Peyer's patch (tissue), 4 donors: ENCODE measurements at places on chromosomes 3 and 15. TPM values are rescaled to one million over a fixed set of nuclear protein-coding genes. Genes with fewer than 3 reads are reported as not detected.

DNA sequence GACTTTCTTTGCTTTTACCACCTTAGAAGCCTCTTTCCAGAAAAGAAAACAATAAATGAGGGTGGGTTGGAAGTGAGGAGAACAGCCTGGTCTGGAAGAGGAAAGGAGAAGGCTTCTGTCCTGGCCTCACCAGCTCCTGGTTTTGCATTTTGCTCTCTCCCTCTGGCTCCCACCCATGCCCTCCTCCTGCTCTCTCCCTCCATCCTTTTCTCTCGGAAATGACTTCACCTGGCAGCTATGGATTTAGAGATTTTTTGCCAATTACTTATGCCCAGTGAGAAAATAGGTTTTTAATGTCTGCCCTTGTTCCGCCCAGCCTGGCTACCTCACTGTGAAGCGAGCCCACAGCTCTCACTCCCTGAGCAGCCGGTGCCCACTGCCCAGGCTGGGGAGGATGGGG is 77.9 kb upstream of the NTRK3 start:
- no peak for DNase-seq
- H3K4me3 ChIP-seq, result no peak overlapping the region
- H3K27me3 ChIP-seq, result no peaks in the 10 kb centered on the region
- H3K36me3 ChIP-seq, result no peaks in the 10 kb centered on the region
- no peak overlapping the region for H3K27ac ChIP-seq
- H3K4me1 ChIP-seq, result no peaks in the 10 kb centered on the region

- no peak overlapping the region for H3K27ac ChIP-seq
- no peak overlapping the region for H3K4me3 ChIP-seq
- no peaks in the 10 kb centered on the region for H3K27me3 ChIP-seq
Measured at GRCh38 chr15:85603703-85604102, 191.0 kb downstream of the KLHL25 start.

GRCh38 chr3:42665050-42665878 is 11.8 kb downstream of the ZBTB47 start:
- H3K4me3 ChIP-seq, result no peak overlapping the region
- no peak for DNase-seq
- no peak overlapping the region for H3K27ac ChIP-seq
- no peaks in the 10 kb centered on the region for H3K36me3 ChIP-seq
- H3K4me1 ChIP-seq, result no peaks in the 10 kb centered on the region

DNA sequence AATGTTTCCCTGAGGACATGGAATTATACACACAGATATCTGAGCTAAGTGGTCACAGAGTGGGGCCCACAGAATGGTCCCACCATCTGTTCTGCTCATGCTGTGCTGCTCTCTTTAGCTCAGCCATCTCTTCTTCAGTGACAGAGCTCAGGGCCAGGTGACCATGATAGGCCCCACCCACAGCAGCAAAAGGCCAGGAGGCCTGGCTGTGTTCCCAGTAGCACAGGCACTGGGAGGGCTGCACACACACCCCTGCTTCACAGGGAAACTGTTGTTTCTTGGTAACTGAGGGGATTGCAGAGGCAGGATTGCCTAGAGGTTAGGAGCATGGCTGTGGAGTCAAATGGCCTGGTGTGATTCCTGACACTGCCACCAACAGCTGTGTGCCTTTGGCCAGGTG is 4.8 kb upstream of the FBXW12 start:
- no peaks in the 10 kb centered on the region for H3K36me3 ChIP-seq
- no peaks in the 10 kb centered on the region for H3K27me3 ChIP-seq
- DNase-seq, result no peak
- H3K4me1 ChIP-seq, result no peaks in the 10 kb centered on the region
- H3K4me3 ChIP-seq, result no peak overlapping the region

DNA sequence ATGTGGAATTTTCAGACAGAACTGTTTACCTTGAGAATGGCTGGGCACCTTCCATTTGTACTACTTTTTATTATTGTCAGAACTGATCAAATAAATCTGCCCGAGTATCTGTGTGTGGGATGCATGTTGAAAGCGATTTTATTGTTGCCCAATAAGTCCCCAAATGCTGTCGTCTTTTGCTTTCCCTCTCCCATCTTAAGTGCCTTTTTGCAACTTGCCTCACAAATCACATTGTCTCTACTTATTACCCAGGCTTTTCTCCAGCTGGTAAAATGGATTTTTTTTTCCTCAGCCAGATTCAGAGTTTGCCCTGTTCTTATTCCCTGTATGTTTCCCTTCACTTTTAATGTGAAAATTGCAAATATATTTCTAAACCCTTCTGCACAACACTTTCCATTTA is 163.1 kb downstream of the CNTN4 start:
- no peaks in the 10 kb centered on the region for H3K36me3 ChIP-seq
- no peak overlapping the region for H3K27ac ChIP-seq
- no peaks in the 10 kb centered on the region for H3K4me1 ChIP-seq
- DNase-seq, result no peak

DNA sequence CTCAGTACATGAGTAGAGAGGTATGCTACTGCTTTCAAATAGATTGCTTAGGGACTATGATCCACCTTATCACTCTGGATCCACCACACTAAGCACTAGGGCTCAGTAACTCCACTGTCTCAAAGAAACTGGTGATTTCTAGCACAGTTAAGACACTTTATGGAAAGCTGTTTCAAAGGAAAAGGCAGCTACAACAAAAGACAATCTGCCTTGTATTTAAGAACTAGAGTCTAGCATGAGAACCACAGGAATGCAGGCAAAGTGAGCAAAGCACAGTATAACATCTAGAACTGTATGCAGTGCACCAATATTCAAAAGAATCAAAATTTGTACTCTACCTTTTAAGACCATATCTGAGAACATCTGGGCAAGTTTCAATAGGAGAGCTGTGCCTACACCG is 17.9 kb downstream of the TFRC start:
- H3K27me3 ChIP-seq, result no peaks in the 10 kb centered on the region
- H3K4me1 ChIP-seq, result no peaks in the 10 kb centered on the region
- no peak overlapping the region for H3K27ac ChIP-seq
- no peak for DNase-seq
- peaks cover 6% of the 10 kb centered on the region for H3K36me3 ChIP-seq
- H3K4me3 ChIP-seq, result no peak overlapping the region

- H3K4me3 ChIP-seq, result no peak overlapping the region
- H3K4me1 ChIP-seq, result no peaks in the 10 kb centered on the region
- H3K36me3 ChIP-seq, result no peaks in the 10 kb centered on the region
- H3K27ac ChIP-seq, result no peak overlapping the region
- H3K27me3 ChIP-seq, result no peaks in the 10 kb centered on the region
- DNase-seq, result no peak
Measured at GRCh38 chr15:93302080-93302765, 213.2 kb upstream of the RGMA start.

DNA sequence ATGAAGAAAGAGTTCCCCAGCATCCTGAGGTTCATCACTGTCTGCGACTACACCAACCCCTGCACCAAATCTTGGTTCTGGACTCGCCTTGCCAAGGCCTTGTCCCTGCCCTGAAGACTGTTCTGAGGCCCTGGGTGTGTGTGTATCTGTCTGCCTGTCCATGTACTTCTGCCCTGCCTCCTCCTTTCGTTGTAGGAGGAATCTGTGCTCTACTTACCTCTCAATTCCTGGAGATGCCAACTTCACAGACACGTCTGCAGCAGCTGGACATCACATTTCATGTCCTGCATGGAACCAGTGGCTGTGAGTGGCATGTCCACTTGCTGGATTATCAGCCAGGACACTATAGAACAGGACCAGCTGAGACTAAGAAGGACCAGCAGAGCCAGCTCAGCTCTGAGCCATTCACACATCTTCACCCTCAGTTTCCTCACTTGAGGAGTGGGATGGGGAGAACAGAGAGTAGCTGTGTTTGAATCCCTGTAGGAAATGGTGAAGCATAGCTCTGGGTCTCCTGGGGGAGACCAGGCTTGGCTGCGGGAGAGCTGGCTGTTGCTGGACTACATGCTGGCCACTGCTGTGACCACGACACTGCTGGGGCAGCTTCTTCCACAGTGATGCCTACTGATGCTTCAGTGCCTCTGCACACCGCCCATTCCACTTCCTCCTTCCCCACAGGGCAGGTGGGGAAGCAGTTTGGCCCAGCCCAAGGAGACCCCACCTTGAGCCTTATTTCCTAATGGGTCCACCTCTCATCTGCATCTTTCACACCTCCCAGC is 2.9 kb downstream of the MYD88 start:
- H3K36me3 ChIP-seq, result peaks cover 13% of the 10 kb centered on the region
- peaks cover 24% of the 10 kb centered on the region for H3K4me1 ChIP-seq
- H3K4me3 ChIP-seq, result no peak overlapping the region
- H3K27me3 ChIP-seq, result no peaks in the 10 kb centered on the region
- H3K27ac ChIP-seq, result no peak overlapping the region

DNA sequence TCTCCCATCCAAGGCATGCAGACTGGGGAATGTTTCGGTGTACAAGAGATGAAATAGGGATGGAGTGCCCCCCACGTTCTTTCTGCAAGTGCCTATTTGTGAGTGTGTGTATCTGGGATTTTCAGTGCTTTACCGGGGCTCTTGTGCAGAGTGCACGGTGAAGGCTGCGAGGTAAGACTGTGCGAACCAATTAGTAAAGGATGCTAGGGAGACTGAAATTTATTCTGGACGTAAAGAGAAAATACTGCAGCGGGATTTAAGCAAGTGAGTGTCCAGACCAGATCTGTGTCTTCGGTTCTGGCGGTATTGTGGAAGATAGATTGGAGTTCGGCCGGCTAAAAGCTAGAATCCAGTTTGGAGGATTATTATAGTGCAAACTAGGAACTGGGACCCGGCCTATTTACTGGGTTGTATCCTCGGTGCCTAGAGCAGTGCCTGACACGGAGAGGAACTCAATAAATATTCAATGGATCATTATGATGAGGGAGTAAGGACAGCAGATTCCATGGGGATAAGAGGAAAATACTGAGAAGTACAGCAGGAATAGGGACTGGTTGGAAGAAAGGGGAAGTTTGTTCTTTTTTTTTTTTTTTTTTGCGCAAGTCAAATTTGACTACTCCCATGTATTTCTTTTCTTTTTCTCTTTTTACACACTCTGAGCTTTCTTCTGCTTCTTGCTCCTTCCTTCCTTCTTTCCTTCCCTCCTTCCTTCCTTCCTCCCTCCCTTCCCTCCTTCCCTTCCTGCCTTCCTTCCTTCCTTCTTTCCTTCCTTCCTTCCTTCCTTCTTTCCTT is 580 bp upstream of the MAGEF1 start:
- H3K36me3 ChIP-seq, result no peaks in the 10 kb centered on the region
- H3K27me3 ChIP-seq, result no peaks in the 10 kb centered on the region
- peak overlapping the region; percentile 87 for H3K4me3 ChIP-seq
- H3K4me1 ChIP-seq, result peaks cover 4% of the 10 kb centered on the region
- H3K27ac ChIP-seq, result peak overlapping the region; percentile 91

DNA sequence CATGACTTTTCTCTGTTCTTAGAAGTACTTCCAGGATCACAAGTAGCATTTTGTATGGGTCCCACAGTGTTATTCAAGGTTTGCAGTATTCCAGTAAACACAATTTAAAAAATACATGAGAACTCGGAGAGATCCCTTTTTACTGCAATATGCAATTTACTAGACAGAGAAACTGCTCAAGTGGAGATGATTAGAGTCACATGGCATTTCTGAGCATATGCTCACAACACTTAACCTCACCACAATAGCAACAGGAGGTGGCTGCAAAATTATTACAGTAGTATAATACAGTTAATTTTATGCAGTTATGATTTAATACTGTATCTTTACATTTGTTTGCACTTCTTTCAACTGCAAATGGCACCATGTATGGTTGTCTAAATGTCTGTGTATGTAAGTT is 87.5 kb downstream of the PIK3CB start:
- no peaks in the 10 kb centered on the region for H3K36me3 ChIP-seq
- H3K27ac ChIP-seq, result no peak overlapping the region

- no peaks in the 10 kb centered on the region for H3K36me3 ChIP-seq
- no peaks in the 10 kb centered on the region for H3K4me1 ChIP-seq
Measured at GRCh38 chr3:86438544-86438943, 552.4 kb downstream of the VGLL3 start.

DNA sequence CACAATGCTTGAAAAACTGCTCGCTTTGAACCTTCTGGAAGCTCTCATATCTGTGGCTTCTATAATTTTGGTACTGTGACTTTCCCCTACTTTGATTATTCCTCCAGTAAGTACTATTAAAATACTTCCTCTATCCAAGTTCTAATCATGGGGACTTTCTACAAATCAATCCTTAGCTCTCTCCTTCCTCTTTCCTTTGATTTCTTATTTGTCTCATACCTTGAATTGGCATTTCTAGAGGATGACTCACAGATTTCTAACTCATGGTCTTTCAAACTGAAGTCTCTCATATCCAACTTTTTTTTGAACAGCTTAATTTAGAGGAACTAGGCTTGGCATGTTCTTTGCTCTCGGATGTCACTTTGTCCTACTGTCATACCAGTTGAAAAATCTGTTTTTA is 241.8 kb downstream of the TBC1D5 start:
- no peaks in the 10 kb centered on the region for H3K36me3 ChIP-seq
- H3K4me3 ChIP-seq, result no peak overlapping the region
- H3K27me3 ChIP-seq, result no peaks in the 10 kb centered on the region
- H3K4me1 ChIP-seq, result no peaks in the 10 kb centered on the region
- DNase-seq, result no peak

Gene GOLGA8F
- total RNA-seq, result not detected

Gene AAGAB
- 48.7 TPM for total RNA-seq

Gene TEX264
- 22.3 TPM for total RNA-seq

Gene ANKRD34C
- total RNA-seq, result not detected

Gene TRIM42
- total RNA-seq, result not detected
